ENCODE measurements at places on chromosomes 5 and 9.

DNA sequence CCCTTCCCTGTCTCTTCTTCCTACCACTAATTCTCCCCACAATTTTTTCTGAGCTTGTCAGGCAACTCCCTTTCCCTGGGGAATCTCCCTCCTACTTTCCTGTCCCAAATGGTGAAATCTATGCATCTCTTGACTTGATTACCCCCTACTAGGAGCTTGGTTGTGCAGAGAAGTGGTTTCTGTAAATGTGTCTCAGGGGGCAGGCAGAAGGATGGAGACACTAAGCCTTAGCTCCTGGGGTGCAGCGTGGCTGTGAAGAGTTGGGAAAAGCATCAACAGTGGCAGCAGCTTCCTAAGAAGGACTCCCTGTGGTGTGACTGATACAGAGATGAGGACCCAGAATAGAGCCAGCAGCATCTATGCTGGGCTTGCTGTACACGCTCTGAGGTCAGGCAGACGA, 62.3 kb downstream of the NRG2 start:
- DNase-seq: no peak

GRCh38 chr5:92580814-92581213, 1000.2 kb downstream of the NR2F1-AS1 start:
- DNase-seq: no peak

GRCh38 chr9:13915591-13916301, 398.2 kb downstream of the NFIB start:
- DNase-seq: no peak

GRCh38 chr5:135350536-135350935, 48.5 kb downstream of the MACROH2A1 start:
- no peak for DNase-seq

DNA sequence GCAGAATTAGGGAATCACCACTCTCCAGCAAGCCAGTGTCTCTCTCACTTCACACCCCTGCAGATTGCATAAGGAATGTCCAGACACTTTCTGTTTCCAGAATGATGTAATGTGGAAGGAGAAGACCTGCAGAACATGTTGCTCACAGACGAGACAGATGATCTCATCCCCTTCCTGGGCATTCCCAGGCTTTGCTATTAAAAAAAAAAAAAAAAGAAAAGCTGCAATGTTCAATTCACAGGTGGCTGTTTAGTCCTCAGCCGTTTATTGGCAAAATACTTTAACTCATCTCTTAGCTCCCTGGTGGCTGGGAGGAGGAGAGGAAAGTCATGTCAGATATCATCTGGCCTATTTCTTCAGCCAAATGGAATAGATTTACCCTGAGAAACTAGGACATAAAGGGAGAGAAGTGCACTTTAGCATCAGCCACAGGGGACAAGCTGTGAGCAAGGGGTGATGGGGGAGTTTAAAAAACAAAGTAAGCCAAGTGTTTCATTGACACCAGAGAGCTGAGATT, 95.9 kb upstream of the TNC start:
- no peak for DNase-seq

DNA sequence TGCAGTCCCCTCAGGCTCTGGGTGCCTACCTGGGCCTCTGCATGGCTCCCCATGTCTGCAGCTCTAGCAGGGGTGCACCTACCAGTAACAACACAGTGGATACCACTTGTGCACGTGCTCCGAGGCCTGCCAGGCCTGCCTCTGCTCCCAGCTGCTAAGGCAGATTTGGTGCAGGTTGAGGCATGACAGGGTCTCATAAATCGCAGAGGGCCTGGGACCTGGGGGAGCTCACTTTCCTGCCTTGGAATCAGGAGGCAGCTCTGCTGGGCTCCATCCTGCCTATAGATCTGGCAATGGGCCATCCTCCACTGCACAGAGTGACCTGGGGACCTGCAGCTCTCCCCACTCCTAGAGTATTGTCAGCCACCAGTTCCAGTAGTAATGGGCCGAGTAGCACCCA, 121.9 kb upstream of the CXCL14 start:
- DNase-seq: no peak

GRCh38 chr9:76025286-76025685, 134.8 kb downstream of the PCSK5 start:
- no peak for DNase-seq

All from NCI-H526 treated with DMSO at 0.1 percent for 48 hours (cell line).